ENCODE measurements at places on chromosomes 12 and 14.

- DNase-seq = no peak
Observed at GRCh38 chr12:11732715-11733114, 83.2 kb downstream of the ETV6 start.

DNA sequence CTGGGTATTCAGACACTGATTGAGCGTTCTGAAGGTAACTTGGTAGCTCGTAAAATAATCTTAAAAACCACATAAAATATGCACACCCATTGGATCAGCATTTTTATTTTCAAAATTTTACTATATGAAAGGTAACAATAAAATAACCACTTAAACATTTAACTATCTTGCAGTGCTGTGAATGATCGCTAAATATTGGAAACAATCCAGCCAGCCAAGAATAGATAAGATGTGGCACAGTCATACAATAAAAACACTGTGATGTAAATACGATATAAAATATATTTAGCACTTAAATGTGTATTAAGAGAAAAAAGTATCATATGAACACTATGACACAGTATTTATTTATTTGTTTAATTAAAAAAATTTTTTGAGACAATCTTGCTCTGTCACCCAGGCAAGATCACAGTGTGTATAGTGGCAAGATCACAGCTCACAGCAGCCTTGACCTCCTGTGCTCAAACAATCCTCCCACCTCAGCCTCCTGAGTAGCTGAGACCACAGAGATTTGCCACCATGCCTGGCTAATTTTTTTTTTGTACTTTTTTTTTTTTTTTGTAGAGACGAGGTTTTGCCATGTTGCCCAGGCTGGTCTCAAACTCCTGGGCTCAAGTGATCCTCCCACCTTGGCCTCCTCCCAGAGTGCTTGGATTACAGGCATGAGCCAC lies 39.4 kb downstream of the SDR9C7 start:
- no peak for DNase-seq

GRCh38 chr14:61503167-61503801 lies 181.9 kb downstream of the PRKCH start:
- DNase-seq = no peak

DNA sequence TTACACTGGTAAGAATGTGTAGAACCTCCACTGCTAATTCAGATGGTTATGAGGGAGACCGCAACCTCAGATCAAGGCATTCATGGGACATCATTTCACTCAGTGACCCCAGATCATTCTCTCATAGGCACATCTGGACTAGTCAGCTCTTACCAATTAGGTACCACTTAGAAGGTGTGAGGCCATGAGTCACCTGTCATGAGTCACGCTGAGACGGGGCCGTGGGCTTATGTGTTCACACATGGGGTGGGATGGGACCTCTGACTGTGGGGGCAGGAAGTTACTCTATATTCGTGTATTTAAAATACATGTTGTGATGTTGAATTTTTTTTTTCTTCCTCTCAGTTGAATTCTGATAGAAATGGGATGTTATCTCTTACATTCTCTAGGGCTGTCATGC lies 55.9 kb downstream of the CCDC92 start:
- DNase-seq = no peak

DNA sequence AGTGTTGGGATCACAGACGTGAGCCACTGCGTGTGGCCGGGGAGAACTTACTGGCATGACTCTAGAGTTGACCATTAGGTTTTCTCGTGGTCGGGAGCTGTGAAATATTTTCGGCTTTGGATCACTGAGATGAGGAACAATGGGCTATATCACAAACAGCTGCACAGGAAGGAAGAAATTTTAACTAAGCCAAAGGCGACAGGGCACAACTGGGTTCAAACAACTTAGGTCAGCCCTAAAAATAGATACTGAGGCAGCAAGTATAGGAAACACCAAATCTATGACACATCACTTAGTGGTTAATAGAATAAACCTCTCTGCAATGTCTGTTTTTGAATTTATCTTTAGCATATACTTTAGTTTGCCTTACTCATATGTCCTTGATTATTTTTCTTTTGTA lies 162.9 kb downstream of the LRIG3 start:
- no peak for DNase-seq

- no peak for DNase-seq
Observed at GRCh38 chr14:73381380-73382013, 76.8 kb downstream of the NUMB start.

GRCh38 chr12:49716553-49716952 lies 9.3 kb upstream of the FMNL3 start:
- no peak for DNase-seq

DNA sequence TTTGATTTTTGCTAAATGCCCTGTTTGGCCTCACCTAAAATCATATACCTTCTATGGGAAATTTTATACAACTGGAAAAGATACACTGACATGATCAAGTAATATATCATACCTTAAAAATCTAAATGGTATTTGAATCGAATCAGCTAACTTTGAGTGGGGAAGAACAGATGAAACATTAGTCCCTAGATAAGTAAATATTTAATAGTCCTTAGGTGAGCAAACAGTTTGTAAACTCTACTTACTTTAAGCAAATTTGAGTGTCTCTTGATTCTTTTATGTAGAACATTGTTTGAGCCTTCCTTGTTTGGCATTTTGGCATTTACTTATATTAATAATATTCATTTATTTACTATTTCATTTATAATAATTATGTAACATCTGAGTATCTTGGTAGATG lies 195.7 kb upstream of the GARIN2 start:
- DNase-seq = no peak

GRCh38 chr12:119593578-119594398 lies at the start of gene TMEM233:
TMEM233 (plus strand) TSS chr12:119593774; CDS start chr12:119593849, 75 bp downstream.
- no peak for DNase-seq

DNA sequence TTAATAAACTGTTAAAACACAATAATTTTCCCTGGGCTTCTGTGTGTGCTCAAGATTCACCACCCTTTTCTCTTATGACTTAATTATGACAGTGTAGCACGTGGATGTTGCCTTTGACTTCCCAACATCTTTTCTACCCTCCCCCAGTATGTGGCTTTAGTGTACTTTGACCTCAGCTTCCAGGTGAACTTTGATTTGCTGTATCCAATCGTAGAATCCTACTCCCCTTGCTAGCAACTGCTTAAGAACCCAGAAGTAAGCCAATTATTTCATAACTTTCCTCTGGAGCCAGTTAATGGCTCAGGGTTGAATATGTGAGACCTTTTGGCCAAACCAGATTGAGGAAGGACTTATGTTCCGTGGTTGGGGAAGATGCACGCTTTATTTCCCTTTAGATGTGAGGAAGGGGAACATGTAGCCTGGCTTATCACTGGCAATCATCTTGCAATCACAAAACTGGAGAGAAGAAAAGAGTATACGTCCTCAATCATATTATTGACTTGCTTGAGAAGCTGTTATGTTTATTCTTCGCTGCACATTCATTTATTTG lies 259.6 kb upstream of the ATP2B1 start:
- DNase-seq = no peak

DNA sequence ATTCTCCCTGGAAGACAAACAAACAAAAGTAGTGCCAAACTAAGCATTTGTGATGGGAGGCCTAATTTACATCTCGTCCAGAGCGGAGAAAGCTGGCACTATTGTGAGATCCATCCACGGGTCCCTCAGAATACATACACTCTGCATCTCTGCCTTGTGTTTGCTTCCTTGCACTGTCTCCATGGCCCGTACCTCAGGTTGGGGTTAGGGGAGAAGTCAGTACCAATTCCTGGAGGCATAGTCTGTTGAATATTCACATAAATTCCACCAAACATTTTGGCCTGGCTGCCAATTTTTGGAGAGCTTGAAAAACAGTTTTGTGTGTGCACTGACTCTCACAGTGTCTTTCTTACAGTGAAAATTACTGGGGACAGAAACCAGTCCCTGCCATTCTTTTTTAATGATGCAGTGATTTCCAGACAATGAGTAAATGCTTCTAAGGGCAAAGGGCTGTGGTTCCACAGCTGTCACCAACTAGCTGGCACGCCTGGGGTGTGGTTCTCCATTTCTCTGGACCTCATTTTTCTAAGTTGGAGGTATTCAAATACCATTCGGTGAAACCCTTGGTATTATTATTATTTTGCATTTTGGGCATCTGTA lies 119.7 kb upstream of the HIF1A start:
- no peak for DNase-seq

DNA sequence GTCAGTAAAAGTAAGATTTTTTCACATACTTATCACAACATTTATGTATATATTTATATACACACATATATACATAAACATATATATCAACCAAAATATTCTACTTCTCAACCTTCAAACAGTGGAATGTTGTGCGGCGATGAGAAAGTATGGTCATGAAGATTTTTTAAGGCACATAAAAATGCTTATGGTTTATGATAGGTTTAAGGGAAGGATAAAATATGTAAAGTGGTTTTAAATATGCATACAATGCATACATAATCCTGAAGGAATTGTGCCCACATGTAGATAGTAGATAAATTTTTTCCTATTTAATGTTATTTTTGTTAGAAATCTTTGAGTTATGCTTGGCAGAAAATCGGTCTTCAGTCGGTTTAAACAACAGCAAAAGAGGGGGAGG lies 182.7 kb downstream of the ANO6 start:
- DNase-seq = no peak

- no peak for DNase-seq
Observed at GRCh38 chr14:89000007-89000942, 175.8 kb downstream of the TTC8 start.

DNA sequence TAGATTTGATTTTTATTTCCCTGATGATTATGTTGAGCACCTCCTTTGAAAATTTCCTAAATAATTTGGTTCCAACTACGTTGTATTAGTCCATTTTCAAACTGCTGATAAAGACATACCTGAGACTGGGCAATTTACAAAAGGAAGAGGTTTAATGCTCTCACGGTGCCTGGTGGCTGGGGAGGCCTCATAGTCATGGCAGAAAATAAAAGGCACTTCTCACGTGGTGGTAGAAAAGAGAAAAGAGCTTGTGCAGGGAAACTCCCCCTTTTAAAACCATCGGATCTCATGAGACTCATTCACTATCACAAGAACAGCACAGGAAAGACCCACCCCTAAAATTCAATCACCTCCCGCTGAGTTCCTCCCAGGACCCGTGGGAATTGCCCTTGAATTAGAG lies 372.3 kb downstream of the RPL10L start:
- no peak for DNase-seq

- DNase-seq = no peak
Observed at GRCh38 chr12:129717438-129717837, 186.4 kb downstream of the TMEM132D start.

DNA sequence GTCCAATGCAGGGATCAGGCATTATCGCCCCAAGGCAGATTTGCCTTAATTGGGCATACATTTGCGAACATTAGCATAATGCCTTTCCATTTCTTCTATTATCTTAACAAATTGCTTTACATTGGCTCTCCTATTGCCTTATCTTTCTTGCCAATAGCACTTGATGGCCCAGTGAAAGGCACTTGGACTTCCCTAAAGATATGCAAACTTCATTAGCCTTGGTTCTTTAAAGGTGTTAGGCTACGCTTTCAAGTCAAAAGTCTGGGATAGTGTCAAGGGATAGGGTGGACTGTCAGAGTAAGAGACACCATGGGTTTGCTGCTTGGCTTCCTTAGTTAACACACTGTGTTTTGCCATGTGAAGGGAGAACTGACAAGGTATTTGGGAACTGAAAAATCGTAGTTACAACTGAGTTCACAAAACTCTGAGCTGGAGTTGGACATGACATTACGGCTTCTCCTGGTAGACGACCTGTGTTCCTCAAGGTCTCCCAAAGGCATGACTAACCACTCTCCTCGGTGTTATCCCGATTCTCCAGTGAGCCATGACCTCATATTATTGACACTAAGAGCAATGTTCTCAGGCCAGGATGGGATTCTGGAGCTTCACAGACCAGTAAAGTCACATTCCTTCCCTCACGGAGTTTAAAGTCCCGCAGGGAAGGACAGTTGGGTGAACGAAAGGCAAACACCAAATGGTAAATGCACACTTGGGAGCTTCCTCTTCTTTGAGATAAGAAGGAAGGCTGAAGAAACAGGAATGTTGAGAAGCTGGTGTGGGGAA lies 65.2 kb downstream of the TBC1D30 start:
- no peak for DNase-seq

DNA sequence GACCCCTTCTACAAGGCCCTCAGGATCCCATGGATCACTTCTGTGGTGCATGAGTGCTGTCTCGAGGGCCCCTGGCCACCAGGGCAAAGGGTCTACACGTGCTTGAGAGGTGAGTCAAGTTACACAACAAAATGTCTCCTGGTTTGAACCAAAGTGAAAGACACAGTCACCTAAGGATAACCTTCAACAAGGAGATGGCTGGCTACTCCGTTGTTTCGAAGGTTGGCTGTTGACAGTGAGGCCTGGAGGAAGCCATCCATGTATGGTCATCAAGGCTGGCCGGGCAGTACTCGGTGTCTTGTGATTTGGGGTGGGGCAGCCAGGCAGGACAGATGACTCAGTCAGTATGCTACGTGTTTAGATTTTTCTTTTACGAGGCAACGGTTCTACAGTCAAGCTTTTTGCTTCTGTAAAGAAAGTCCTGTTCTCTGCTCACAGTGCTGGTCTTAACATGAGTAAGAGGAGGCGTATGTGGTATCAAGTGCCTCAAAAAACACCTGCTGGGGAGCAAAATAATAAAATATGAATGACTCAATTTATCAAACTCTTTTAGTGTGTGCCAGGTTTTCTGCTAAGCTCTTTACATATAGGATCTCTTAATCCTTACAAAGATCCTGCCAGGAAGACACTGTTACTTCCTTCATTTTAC lies 18.0 kb upstream of the NT5DC3 start:
- DNase-seq = no peak

DNA sequence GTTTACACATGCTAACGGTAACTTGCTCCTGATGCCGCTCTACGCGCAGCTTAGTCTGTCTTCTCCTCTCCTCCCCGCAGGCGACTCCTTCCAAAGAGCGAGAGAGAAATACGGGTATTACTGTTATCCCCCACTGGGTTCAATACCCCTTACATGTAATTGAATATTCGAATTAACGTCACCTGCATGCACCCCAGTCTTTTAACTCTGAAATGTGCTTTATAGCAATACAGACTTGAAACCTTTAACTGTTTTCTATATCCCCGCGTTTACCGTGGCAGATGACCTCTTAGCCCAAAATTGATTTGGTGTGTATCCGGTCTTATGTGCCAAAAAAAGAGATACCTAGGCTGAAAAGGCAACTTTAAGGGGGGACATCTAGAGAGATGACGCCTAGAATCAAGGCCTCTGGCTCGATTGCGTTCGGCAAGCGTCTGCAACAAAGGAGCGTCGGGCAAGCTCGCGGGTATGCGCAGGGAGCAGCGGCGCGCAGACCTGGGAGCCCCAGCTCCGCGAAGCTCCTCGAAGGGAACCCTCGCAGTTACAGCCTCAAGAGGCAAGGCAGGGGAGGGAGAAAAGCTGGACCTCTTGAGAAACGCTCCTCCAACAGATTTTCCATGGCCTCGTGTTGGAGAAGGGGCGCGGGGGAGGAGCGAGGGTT lies 6.8 kb upstream of the FOXG1 start:
- DNase-seq = no peak

- DNase-seq = no peak
Observed at GRCh38 chr12:1501695-1502378, 92.5 kb downstream of the FBXL14 start.

GRCh38 chr14:100696590-100696989 lies 30.1 kb upstream of the DLK1 start:
- no peak for DNase-seq

- DNase-seq = no peak
Observed at GRCh38 chr14:37034410-37035285, 137.8 kb downstream of the SLC25A21 start.

Data from hypothalamus (tissue), 51 donors.